ENCODE measurements at places on chromosomes 3 and 15.

GRCh38 chr3:10983219-10983916, 9.2 kb upstream of the SLC6A1 start:
- no peak for DNase-seq

DNA sequence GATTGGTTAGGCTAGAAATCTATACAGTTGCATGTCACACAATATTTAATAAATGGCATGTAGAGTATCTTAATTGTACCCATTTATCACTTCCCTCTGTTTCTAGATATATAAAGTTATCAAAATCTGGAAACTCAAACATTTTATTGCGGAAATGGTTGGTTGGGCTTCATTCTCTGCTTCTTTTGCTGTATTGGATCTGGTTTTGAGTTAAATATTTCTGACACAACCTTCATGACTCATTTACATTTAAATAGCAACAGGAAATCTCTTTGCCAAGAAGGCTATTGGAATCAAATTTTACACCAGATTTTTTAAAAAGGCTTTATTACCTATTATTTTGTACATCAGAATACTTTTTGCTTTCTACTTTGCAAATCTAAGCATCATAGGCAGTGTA, 153.8 kb downstream of the EBLN2 start:
- no peak for DNase-seq

GRCh38 chr3:185929192-185930151, 8.3 kb downstream of the TRA2B start:
- no peak for DNase-seq

DNA sequence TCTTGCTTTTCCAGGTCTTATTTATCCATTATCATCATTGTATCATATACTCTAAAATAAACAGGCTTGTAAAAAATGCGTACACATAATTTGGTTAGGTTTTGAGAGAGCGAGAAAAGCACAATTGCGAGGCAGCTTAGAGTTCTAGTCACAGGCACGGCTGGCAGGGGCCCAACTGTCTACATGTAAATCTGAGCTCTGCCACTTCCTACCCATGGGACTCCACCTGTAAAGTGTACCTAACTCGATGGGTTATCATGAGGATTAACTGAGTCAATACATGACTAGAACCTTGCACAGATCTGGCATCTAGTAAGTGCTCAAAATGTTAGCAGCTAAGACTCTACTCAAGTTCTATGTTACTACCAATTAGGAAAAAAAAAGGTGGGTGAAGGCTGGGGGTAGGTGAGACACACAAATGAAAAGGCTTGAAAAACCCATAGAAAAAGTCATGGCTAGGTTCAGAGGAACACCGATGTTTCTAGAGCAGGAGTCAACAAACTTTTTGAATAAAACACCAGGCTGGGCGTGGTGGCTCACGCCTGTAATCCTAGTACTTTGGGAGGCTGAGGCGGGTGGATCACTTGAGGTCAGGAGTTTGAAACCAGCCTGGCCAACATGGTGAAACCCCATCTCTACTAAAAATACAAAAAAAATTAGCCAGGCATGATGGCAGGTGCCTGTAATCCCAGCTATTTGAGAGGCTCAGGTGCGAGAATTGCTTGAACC, 36.2 kb downstream of the GLB1 start:
- DNase-seq = no peak

DNA sequence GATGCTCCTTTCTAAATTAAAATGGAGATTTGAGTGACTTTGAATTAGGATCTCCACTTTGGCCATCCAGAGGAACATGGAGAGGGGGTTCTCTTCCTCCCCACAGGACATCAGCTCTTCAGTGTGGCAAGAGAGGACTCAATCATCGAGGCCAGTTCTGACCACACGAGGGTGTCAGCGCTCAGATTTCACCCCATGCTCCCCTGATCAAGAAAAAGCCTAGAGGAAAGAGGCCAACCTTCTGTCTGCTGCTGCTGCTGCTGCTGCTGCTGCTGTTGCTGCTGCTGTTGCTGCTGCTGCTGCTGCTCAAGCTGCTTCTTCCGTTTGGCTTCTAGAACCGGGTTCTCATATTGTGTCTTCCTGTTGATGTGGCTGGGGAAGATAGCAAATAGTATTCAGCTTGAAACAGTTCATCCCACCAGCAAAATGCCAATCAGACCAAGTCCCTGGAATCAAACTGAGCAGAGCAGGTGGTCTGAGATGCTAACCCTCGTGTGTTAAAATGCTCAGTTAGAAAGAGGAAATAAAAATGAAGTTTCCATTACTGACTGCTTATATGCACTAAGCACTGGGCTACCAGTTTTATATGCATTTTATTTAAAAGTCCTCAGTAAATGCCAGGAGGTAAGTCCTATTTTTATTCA, 599.0 kb downstream of the MAGI1 start:
- DNase-seq = no peak

DNA sequence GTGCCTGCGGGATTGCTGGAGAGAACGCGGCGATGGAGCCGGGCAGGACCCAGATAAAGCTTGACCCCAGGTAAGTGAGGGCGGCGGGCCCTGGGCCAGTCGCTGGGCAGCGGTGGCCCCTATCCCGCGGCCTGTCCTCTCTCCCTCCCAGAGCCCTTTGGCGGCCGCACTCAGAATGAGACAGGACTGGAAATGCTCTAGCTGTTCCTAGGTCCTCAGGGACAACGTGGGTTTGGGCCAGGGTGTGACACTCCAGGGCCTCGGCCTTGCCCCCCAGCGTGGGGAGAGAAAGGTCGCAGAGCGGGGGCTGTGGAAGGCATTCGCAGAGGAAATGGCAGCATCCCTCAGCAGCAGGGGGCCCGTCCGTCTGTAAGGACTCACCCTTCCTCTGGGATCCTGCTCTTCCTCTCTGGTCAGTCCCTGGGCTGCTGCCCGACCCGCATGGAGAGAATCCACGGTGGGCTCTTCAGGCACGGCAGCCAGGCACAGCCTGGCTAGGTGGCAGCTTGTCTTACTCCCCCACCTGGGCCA, 412 bp downstream of the SLC51A start:
- DNase-seq = no peak

DNA sequence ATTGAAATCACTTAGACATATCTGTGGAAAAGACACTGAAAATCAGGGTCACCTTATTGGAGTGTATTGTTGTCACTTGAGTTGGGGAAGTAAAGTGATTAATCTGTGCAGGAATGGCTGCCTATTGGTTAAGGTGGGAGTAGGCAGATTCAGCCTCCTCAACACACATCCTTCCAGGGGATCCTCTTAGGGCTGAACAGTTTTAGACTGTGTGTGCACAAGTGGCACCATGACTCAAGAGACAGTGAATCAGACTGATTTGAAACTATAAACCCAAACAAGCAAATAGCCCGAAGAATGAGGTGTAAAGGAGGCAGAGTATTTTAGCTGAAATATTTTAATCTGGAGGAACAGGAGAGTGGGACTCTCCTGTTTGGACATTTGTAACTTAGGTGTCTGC, 4.9 kb downstream of the ABHD17C start:
- DNase-seq = no peak

GRCh38 chr15:39270221-39270855, 310.5 kb upstream of the THBS1 start:
- DNase-seq = no peak

- DNase-seq = no peak
Measured at GRCh38 chr15:60395276-60396011, 2.3 kb downstream of the ANXA2 start.

DNA sequence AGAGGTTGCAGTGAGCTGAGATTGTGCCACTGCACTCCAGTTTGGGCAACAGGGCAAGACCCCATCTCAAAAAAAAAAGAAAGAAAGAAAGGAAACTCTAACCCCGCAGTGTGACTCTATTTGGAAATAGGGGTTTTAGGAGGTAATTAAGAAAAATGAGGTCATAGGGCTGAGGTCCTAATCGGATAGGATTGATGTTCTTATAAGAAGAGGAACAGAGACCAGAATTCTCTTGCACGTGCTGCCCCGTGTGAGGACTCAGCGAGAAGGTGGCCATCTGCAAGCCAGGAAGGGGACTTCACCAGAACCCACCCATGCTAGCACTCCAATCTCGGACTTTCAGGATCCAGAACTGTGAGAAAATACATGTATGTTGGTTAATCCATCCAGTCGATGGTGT, 25.8 kb downstream of the KLHL6 start:
- DNase-seq = no peak

DNA sequence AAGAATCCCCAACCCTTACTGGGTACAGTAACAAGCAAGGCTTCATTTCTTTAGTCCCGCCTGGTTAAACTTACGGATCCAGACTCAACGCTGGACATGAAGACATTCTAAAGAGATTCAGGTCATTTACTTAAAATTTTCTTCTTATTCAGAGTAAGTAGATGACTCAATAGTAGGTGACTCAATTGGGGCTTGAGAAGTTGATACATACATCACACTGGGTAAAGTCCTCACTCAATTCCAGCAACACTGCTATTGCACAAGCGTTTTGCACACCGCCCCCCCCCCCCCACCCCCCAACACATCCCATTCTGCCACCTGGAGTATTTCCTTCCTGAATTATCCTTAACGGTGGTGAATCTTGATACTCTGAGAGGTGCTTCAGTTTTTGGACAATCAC, 610.0 kb downstream of the FOXP1 start:
- no peak for DNase-seq

DNA sequence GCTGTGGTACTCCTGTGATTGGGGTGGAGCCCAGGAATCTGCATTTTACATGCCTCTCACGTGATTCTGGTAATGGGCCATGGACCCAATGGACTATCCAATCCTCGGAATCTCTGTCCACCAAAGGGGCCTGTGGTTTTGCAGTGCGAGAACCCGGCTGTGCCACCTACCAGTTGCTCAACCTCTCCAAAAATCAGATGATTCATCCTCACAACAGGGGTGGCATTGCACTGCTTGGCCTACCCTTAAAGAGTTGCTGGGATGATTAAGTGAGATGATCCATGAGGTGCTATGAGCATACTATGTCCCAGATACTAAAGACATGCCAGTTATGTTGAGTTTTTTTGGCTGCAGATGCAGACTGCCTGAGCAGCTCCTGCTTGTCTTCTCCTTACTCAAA, 5.1 kb downstream of the ANP32A start:
- no peak for DNase-seq

DNA sequence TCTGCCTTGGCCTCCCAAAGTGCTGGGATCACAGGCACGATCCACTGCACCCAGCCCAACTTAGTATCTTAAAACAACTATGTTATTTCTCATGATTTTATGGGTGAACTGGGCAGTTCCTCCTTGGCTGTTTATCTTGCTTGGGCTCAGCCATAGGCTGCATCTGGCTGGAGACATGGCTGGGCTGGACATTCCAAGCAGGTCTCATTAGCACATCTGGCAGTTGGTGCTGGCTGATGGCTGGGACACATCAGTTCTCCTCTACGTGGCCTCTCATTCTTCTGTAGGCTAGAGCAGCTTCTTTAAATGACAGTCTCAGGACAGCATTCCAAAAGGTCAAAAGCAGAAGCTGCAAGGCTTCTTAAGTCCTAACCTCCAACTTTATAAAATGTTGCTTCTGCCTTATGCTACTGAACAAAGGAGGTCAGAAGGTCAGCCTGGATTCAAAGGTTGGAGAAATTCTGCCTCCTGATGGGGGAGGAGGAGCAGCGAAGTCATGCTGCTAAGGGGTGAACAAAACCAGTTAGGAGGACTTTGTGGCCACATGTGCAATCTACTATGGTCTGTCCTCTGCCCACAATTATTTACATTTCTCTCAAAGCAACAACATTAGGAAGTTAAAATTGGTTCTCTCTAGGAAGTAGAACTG, 144.0 kb downstream of the AQP9 start:
- DNase-seq = no peak

DNA sequence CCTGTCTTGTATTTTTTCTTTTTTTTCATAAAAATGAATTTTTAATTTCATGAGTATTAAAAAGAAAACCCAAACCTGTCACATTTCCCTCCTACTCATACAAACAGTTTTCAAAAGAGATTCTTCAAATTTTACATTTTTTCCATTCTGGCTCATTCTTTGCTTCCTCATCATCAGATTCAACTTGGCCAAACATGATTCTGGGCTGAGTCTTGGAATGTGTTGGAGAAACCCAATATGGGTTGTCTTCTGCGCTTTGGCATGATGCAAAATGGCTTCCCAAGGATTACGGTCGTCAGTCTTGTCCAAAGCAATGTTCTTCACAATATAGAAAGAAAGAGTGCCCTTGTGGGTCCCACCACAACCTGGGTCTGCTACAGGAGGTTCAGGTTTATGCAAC, 12.4 kb upstream of the TM4SF4 start:
- no peak for DNase-seq

- no peak for DNase-seq
Measured at GRCh38 chr3:175489406-175489805, 630.3 kb downstream of the NAALADL2 start.

- no peak for DNase-seq
Measured at GRCh38 chr3:81279481-81280379, 481.7 kb downstream of the GBE1 start.

DNA sequence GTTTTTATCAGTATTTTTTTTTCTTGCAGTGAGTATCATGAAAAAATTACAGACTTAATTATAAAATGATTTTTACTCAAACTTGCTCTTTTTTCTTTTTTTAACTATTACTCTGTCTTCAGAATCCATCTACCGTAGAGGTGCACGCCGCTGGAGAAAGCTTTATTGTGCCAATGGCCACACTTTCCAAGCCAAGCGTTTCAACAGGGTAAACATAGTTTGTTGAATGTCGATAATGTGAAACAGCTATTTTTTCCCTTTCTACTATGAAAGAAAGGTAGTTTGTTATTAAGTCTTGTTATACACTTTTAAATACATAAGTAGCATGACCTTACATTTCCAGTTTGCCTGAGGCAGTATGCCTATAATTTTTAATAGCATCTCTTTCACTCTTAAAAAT, 45.6 kb downstream of the PRKCI start:
- no peak for DNase-seq

DNA sequence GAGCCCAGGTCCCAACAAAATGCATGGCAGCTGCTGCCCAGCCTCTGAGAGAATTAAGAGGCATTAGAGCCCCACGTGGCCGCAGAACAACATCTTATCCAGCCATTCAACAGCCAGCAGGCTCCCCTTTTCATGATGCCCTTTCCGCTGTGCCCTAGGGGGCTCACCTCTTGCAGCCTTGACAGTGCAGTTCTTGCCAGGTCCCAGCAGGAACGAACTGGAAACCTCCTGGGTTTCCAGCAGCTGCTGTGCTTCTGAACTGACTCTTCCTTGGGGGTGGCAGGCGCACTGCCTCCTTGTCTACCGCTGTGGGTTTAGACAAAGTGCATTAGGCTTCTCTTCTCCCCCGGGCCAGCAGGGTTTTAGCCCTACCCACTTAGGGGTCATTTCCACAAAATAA, 85.2 kb downstream of the FAM174B start:
- no peak for DNase-seq

GRCh38 chr15:76239786-76240185, 71.5 kb downstream of the ETFA start:
- DNase-seq = no peak

- DNase-seq = no peak
Measured at GRCh38 chr15:38672273-38672672, 107.7 kb upstream of the RASGRP1 start.

- DNase-seq = no peak
Measured at GRCh38 chr15:90294601-90295269, 29.3 kb downstream of the NGRN start.

- DNase-seq = no peak
Measured at GRCh38 chr3:25593001-25593400, 71.7 kb downstream of the TOP2B start.

Data from stimulated activated effector memory CD8-positive, alpha-beta T cell treated with anti-CD3 and anti-CD28 coated beads, Interleukin-12 subunit alpha, Interleukin-12 subunit beta, amount 100 ng/mL, for 72 hours (primary cell).